ENCODE measurements at places on chromosomes 5 and 9. TPM values are rescaled to one million over a fixed set of nuclear protein-coding genes. Genes with fewer than 3 reads are reported as not detected.

DNA sequence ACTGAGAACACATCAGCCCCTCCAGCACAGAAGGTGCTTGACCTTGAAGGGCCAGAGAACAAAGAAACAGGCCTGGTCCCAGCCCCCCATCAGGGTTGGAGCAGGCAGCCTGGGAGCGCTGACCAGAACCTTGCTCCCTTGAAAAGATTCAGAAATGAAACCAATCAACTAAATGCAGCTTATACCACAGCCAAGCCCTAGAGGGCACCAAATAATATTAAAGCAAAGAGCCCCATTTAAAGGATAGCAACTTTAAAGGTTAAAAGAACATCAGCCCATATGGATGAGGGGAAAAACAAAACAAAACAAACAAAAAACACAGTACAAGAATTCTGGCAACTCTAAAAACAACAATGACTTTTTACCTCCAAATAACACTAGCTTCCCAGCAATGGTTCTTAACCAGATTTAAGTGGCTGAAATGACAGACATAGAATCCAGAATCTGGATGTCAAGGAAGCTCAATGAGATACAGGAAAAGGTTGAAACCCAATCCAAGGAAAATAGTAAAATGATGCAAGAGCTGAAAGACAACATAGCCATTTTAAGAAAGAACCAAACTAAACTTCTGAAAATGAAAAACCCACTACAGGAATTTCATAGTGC is 471.9 kb downstream of the MTRR start:
- H3K27me3 ChIP-seq, result no peaks in the 10 kb centered on the region
- no peaks in the 10 kb centered on the region for H3K4me1 ChIP-seq
- no peak overlapping the region for H3K4me3 ChIP-seq
- no peaks in the 10 kb centered on the region for H3K36me3 ChIP-seq

DNA sequence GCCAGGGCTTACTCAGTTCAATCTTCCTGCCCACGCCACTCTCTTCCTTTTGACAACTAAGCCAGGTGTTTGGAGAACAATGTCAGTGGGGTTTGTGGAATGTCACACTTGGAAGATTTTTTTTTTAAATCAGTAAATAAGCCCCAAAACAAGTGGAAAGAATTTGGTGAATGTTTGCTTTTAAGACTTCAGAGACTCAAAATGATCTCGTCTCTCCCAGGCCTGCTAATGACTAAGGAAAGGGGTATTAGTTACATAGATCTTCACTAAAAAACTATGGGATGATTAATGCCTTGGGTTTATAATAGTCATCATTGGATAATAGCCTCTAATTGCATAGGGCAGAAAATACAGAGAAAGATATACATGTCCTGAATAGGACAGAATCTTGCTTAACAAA is 166.4 kb downstream of the DMRT2 start:
- no peak for DNase-seq
- H3K27ac ChIP-seq, result no peak overlapping the region
- H3K4me3 ChIP-seq, result no peak overlapping the region
- no peaks in the 10 kb centered on the region for H3K36me3 ChIP-seq
- H3K4me1 ChIP-seq, result no peaks in the 10 kb centered on the region
- H3K27me3 ChIP-seq, result no peaks in the 10 kb centered on the region

The BTNL8 gene
- not detected for total RNA-seq

DNA sequence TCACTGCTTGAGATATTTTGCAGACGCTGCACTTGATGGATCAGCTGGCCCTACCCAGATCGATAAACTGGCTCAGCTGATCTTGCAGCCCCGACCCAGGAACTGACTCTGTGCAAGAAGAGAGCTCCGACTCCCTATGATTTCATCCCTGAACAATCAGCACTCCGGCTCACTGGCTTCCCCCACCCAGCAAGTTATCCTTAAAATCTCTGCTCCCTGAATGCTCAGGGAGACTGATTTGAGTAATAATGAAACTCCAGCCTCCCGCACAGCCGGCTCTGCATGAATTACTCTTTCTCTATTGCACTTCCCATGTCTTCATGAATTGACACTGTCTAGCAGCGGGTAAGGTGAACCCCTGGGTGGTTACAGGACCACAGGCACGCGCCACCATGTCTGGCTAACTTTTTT is 16.9 kb upstream of the NANS start:
- no peaks in the 10 kb centered on the region for H3K36me3 ChIP-seq
- no peak for DNase-seq
- H3K4me1 ChIP-seq, result peaks cover 4% of the 10 kb centered on the region
- no peak overlapping the region for H3K4me3 ChIP-seq

DNA sequence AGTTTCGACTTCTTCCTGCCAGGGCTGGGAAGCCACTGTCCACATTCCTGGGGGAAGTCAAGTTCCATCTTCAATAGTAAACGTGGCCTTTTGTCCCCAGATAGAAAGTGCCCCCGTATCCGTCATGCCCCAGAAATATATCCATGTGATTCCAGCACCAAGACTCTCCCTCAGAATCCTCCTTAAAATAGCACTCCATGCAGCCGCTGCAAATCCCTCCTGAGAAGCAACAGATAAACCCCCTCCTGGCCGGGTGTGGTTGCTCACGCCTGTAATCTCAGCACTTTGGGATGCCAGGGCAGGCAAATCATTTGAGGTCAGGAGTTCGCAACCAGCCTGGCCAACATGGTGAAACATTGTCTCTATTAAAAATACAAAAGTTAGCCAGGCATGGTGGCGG is 126.1 kb downstream of the OLFM1 start:
- H3K36me3 ChIP-seq, result no peaks in the 10 kb centered on the region
- no peak overlapping the region for H3K4me3 ChIP-seq
- peaks cover 5% of the 10 kb centered on the region for H3K27me3 ChIP-seq
- no peak for DNase-seq
- no peak overlapping the region for H3K27ac ChIP-seq

DNA sequence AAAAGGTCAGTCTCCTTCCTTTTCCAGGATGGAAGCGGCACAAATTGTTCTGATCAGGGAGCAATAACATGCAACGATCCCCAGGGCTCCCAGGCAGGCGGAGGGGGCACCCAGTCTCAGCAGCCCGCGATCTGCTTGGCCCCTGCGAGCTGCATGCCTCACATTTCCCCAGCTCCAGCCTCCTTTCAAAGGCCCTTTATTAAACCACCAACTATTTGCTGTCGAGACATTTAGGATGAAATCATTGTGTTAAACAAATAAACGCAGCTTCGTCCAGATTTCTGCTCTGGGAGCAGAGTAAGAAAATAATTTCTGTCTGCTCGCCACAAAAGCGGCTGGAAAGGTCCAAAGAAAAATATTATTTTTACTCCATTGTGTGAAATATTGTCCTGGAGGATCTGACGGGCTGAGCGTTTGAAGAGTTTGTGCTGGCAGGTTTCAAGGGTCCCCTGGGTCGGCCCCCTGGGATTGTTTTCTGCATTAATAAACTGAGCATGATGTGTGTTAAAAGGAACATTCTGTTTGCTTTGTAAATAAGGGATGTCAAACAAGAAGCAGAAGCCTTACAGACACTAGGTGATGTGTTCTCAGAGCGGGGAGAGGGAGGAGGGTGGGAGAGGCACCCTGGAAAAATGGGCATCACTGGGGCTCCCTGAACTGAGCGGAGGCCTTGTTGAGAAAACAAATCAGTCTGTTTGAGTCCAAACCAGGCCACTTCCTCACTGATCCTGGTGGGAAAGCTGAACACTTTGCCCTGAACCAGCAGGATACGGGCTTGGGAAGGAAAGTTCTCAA is 110.1 kb downstream of the FOXD1 start:
- H3K27ac ChIP-seq, result no peak overlapping the region
- peaks cover 60% of the 10 kb centered on the region for H3K27me3 ChIP-seq
- H3K4me3 ChIP-seq, result no peak overlapping the region
- no peaks in the 10 kb centered on the region for H3K4me1 ChIP-seq
- H3K36me3 ChIP-seq, result no peaks in the 10 kb centered on the region

GRCh38 chr5:108531367-108532128 is 149.7 kb upstream of the FBXL17 start:
- H3K27ac ChIP-seq, result no peak overlapping the region
- no peaks in the 10 kb centered on the region for H3K36me3 ChIP-seq
- H3K4me3 ChIP-seq, result no peak overlapping the region
- no peaks in the 10 kb centered on the region for H3K4me1 ChIP-seq

DNA sequence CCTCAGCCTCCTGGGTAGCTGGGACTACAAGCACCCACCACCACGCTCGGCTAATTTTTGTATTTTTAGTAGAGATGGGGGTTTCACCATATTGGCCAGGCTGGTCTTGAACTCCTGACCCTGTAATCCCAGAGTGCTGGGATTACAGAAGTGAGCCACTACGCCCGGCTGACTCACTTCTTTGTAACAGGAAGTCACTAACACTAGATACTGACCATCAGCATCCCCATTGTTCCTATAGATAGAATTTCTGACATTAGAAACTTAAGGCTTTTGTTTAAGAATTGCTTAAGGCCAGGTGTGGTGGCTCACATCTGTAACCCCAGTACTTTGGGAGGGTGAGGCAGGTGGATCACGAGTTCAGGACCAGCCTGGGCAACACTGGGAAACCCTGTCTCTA is 42.2 kb downstream of the LEAP2 start:
- H3K4me1 ChIP-seq, result no peaks in the 10 kb centered on the region
- no peak overlapping the region for H3K27ac ChIP-seq
- no peak for DNase-seq
- H3K36me3 ChIP-seq, result peaks cover 42% of the 10 kb centered on the region
- no peak overlapping the region for H3K4me3 ChIP-seq

The DDX4 gene
- not detected for total RNA-seq

Measured in CD4-positive, alpha-beta T cell (primary cell).